ENCODE measurements at places on chromosomes 3 and 15.
A peak's percentile ranks its signal among the peaks of the same experiment; 100 is the strongest.

- no peak for DNase-seq
Measured at GRCh38 chr3:139830817-139831216, 104.2 kb upstream of the CLSTN2 start.

GRCh38 chr3:76651784-76652183, 388.1 kb upstream of the ROBO2 start:
- DNase-seq: no peak

- no peak for DNase-seq
Measured at GRCh38 chr15:59999612-60000112, 4.4 kb upstream of the FOXB1 start.

DNA sequence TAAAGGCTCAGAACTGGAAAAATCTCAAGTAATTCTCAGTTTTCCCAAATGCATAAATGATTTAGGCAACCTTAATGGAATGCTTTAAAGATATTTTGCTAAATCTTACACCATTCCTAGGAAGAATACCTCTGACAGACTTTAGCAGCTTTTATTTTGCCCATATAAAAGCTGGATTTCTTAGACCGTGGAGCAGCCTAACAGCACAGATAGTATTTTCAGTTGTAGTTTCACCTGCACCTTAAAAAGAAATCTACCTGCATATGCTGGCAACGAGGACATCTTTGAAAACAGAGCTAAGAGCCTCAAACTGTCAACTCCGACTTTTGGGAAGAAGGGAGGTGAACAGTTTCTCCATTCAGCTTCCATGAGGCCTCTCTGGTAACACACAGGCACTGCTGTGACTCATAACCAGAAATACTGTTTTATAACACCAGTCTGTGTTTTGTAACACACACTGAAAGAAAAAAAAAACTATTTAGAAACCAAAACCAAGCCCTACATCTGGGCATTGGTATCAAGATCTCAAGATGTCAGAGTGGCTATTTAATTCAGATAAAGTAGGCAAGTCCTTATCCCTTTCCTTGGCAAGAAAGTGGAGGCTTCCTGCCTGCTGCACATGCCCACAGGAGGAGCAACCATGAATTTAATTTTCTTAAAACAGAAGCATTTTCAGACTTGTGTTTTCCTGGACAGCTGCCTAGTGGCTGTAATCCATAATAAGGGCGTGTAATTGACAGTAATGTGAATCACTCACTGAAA, 181.5 kb upstream of the ICE2 start:
- peak; percentile 32 for DNase-seq

DNA sequence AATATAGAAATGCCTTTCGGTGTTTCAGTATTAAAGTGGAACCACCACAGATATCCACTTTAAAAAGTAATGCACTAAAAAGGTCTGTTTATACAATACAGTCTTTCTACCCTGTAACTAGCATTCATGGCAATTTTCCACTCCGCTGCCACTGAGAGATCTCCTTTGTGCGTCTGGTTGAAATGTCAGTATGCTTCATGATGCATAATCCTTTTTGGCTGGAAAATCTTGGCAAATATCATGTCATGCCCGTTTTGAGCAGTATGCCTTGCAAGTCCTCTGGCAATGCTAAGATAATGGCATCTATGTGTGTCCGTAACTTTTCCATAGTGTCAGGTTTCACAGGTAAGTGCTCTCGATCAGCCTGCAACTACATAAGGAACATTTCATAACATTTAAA, 30.8 kb upstream of the ARF4 start:
- no peak for DNase-seq

- no peak for DNase-seq
Measured at GRCh38 chr3:128113817-128114794, 9.5 kb downstream of the RUVBL1 start.

- peak; percentile 83 for DNase-seq
Measured at GRCh38 chr3:18444595-18445400, 19.7 kb upstream of the SATB1 start.

DNA sequence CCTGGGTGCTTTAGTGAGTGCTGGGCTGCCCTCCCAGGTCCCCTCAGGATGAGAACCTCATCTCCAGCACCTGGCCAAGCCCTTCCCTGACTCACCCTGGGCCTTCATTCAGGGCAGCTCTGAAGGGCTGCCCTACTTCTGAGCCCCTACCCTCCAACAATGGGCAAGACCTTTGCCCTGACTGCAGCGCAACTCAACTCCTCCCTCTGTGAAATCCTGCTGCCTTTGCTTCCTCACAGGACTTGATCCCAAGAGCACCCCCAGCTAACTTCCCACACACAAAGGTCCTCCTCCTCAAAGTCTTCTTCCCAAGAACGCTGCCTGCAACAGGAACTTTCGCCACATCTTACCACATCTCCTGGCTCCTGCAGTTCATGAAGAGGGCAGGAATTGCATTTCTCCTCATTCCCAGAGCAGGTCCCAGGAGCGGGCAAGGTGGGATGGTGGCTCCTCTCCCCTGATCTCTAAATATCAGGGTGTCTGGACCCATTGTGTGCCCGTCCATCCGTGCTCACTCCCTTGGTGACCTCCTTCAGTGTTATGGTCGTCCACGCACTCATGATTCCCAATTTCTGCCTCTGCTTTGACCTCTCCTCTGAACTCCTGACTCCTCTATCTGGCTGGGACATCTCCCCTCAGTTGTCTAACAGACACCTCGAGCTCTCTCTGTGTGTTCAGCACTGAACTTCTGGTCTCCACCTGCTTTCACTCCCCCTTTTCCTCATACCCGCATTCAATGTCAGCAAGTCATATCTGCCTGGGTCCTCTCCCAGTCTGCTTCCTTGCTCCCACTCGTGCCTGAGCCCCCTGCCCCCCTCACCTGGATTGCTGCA, 4.5 kb upstream of the SSUH2 start:
- no peak for DNase-seq
